ENCODE measurements at places on chromosomes 4 and X.

- DNase-seq, result peak; percentile 53
Observed at GRCh38 chr4:878796-879728, 53.1 kb downstream of the GAK start.

GRCh38 chrX:67545893-67546495 is 2.2 kb downstream of the AR start:
- DNase-seq, result peak; percentile 2

DNA sequence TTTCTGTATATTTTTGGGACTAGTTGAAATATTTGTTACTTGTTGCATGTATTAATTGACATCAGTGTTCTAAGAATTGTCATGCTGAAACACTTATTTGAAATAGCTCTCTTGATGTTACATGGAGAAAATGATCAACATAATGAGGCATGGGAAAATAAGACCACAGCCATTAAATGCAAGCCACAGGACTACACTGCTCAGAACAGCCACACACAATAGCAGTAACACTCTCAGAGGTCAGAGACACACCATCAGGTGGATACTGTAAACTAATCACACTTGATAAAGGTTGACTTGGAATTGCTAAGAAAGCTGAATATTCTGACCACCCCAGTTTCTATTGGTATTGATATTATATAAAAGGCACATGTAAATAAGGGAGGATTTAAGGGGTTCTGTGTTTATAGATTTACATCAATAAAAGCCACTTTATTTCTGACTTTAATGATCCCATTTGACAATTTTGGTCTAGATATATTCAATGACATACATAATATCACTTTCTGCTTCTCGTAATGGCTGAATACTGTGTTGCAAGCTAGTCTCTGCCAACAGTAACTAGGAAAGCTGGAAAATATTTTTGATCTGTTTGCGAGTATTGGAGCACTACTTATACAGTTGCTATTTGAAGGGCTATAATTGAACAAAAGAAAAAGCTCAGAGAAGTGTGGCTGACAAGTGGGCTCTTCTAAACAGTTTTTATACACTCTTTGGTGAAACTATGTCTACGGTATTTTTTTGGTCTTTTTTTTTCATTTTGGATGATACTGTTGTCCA is 876.5 kb upstream of the INTU start:
- DNase-seq, result no peak

GRCh38 chrX:30883138-30883537 is 5.9 kb downstream of the TAB3 start:
- DNase-seq, result no peak

DNA sequence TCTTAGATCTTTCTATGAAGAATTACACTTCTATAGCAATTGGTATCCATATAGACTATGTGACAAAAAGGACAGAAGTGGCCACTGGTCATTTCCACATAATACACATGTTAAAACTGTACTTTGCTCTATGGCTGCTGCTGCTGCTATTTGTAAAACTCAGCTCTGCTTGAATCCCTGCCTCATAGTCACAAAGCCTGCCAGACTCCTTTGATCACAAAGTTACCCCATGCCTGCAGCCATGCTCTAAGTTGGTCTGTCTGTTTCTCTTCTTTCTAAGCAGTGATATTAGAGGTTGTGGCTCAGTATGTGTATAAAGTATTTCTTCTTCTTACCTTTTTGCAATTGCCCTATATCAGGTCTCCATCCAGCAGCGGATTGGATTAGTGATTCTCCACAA is 210.9 kb downstream of the GRID2 start:
- DNase-seq, result no peak

DNA sequence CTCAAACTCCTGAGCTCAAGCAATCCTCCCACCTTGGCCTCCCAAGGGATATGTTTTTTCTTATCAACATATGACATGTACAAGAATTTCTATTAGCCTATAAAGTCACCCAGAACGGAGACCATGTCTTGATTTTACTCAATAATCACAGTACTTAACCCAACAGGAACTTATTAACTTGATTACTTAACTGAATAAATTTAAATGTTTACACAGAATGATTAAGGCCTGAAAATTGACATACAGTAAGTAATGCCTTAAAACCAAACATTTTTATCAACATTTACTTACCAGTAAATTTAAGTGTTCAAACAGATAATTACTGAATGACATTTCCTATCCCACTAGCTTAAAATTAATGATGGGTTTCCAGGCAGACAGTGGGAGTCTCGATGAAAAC is 25.4 kb downstream of the EIF4E start:
- no peak for DNase-seq

- no peak for DNase-seq
Observed at GRCh38 chr4:101835121-101835904, 44.8 kb downstream of the BANK1 start.

GRCh38 chrX:29435396-29435795 is 780.0 kb upstream of the MAGEB2 start:
- no peak for DNase-seq

DNA sequence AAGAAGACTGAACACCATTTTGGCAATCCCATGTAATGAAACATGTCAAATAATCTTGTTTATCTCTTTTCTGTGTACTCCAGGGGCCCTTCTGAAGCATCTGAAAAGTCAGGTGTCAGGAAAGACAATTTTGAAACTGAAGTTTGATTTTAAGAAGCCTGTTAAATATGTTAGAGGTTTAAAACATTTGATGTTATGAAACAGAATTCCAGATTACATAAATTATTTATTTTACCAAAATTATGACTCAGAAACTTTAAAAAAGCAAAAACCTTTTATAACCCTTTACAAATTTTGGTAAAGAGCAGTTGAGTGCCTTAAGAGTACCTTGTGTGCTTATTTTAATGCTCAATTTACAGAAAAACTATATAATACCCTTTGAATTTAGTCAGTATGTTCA is 130.8 kb downstream of the PAPSS1 start:
- no peak for DNase-seq

DNA sequence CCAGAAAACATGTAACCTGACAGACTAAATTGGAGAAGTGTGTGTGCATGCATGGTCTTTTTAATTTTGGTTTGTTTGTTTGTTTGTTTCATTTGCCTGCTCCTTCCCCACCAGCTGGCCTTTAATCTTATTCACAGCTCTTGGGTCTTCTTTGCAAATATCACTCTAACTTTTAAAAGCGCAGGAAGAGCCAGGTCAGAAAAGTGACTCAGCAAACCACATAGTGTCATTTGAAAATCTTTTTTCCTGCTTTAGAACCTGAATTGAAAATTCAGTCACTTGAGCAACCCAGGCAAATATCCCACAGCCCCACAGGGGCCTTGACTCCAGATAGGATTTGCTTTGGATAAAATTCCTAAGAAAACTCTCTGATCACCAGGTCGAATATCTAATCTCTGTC is 4.6 kb downstream of the TMEM255A start:
- DNase-seq, result no peak

GRCh38 chr4:168743601-168744000 is 246.7 kb downstream of the PALLD start:
- DNase-seq, result no peak

- DNase-seq, result no peak
Observed at GRCh38 chr4:72842323-72842722, 227.2 kb downstream of the COX18 start.

GRCh38 chr4:76984127-76984526 is 34.6 kb downstream of the SEPTIN11 start:
- DNase-seq, result no peak

- DNase-seq, result no peak
Observed at GRCh38 chr4:87077914-87078585, 142.4 kb downstream of the KLHL8 start.

GRCh38 chr4:153488006-153488891 is 22.1 kb downstream of the TMEM131L start:
- DNase-seq, result peak; percentile 84

DNA sequence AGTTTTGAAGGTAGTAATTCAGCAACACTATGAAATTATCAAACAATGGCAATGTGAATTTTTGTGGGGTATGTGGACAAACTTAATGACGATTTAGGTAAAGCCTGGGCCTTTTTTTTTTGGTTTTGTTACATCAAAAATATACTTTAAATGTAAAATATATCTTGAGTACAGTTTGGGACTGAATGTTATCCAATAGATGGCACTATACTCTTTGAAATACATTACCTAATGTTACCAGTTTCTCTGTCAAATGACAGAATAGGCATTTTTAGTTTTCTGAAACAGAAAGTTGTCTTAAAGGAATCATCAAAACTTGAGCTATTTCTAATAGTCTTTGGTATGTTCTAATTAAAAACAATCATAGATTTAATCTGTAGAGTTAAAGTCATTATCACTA is 1651.9 kb downstream of the C4orf33 start:
- no peak for DNase-seq

DNA sequence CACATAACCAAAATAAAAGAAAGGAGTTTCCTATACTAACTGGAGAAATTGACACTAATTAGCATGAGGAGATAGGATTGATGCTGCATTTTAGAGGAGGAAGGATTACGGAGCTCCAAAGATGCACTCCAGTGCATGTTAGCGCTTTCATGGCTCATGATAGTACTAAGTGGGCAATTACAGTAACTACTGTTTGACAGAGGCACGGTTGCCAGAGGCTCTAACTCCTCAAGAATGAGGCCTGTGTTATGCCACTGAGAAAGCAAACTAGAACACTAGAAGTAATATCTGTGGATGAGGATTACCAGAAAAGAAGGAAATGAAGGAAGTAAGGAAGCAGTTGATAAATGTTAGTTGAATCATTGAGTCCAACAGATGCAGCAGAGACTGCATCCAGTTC is 19.6 kb upstream of the PDGFC start:
- DNase-seq, result no peak

GRCh38 chrX:123298026-123298425 is 113.9 kb downstream of the GRIA3 start:
- DNase-seq, result no peak

DNA sequence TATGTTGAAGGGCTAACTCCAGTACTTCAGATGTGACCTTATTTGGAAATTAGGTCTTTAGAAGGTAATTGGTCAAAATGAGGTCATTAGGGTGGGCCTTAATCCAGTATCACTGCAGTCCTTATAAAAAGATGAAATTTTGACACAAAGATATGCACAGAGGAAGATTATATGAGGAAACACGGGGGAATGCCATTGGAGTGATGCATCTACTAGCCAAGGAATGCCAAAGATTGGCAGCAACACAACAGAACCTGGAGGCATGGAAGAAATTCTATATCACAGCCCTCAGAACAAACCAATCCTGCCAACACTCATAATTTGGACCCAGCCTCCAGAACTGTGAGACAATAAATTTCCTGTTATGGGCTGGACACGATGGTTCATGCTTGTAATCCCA is 17.6 kb downstream of the TRIM61 start:
- DNase-seq, result no peak

GRCh38 chrX:30521440-30522182 is 56.0 kb downstream of the TASL start:
- DNase-seq, result no peak

GRCh38 chr4:23235628-23236390 is 543.1 kb downstream of the GBA3 start:
- no peak for DNase-seq

GRCh38 chrX:46040001-46040400 is 505.2 kb downstream of the ZNF674 start:
- DNase-seq, result no peak

DNA sequence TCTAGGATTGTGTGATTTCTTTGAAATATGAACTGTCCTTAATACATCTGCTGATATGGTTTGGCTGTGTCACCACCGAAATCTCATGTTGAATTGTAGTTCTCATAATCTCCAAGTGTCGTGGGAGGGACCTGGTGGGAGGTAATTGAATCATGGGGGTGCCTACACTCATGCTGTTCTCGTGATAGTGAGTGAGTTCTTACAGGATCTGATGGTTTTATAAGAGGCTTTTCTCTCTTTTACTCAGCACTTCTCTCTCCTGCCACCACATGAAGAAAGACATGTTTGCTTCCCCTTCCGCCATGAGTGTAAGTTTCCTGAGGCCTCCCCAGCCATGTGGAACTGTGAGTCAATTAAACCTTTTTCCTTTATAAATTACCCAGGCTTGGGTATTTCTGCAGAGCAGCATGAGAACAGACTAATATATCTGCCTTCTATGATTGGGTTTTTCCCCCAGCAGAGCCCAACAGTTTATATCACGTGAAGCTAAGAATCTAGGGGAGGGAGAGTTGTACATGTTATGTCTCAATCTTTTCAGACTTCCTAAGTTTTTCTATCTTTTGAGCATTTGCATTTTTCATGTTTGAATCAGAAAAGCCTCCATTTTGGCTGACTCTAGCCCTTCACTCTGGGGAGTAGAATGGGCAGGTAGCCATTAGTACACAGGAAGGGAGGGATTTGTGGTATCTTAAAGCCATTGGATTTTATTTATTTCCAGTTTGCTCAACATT is 58.9 kb downstream of the PLAC1 start:
- peak; percentile 61 for DNase-seq

GRCh38 chrX:129733335-129733734 is 5.4 kb upstream of the XPNPEP2 start:
- no peak for DNase-seq

DNA sequence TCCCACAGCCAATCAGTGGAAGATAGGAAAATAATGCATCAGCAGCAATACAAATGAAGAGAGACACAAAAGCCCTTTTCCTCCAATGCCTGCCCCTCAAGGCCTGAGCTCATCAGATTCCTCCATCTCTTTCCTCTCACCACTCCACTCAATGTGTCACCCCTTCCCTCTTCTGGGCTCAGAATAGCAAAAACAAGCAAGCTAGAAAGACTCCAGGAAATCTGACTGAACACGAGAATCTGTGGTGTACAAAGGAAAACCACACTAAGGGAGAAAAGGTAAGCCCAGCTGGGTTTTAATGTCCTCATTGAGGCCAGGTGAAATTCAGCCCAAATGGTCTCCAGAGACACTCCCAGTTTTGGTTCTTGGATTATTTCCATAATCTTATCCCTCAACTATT is 46.3 kb downstream of the ARHGEF9 start:
- no peak for DNase-seq

DNA sequence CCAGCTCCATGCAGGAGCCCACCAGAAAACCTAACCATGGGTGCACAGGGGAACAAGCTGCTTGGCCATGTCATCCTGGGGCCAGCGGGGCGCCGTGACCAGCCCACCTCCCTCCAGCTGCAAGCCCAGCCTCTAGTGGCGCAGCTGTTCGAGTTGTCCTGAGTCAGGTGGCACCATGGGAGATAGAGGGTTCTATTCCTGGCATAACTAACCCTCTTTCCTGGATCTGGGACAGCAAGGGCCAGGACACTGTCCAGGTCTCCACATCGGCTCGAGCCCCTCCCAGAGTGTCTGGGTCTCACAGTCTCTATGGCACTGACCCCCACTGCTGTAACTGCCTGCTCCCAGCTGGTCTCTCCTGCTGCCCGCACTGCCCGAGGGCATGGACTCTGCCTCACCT is 16.7 kb downstream of the ABLIM2 start:
- DNase-seq, result no peak

- peak; percentile 29 for DNase-seq
Observed at GRCh38 chrX:150546711-150547153, 21.7 kb upstream of the MTM1 start.

DNA sequence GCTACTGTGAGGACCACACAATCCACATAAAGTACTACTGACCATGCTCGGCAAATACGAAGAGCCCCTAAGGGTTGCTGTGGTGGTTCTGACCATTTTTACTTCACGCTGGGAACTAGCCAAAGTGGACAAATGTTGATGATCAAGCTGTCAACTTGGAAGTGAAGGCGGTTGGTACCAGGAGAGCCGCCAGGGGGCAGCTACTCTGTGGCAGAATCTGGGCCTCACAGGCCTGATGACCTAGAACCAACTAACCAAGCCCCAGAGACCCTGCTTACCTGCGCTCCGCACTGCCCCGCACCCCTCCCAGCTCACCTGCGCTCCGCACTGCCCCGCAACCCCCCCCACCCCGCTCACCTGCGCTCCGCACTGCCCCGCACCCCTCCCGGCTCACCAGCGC is 5.6 kb downstream of the GAK start:
- DNase-seq, result no peak
